ENCODE measurements at places on chromosomes 11 and 22.

DNA sequence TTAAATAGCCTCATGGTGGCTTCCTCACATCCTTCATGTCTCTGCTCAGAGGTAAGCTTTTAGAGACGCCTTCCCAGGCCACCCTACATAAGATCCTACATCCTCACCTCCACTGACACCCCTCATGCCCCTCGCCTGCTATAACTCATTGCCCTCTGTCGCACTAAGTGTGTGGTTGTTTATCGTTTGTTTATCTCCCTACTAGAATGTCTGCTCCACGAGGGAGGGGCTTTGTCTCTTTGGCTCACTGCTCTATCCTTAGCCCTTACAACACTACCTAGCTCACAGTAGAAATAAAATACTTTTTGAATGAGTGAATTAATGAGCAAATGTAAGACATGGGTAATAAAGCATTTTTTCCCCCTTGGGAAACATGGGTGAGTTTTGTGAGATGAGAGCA, 1.3 kb upstream of the CBLIF start:
- no peak for DNase-seq

- no peak for DNase-seq
Measured at GRCh38 chr11:94676814-94677213, 91.3 kb upstream of the AMOTL1 start.

- DNase-seq: no peak
Measured at GRCh38 chr11:70168405-70168754, 34.7 kb upstream of the FADD start.

DNA sequence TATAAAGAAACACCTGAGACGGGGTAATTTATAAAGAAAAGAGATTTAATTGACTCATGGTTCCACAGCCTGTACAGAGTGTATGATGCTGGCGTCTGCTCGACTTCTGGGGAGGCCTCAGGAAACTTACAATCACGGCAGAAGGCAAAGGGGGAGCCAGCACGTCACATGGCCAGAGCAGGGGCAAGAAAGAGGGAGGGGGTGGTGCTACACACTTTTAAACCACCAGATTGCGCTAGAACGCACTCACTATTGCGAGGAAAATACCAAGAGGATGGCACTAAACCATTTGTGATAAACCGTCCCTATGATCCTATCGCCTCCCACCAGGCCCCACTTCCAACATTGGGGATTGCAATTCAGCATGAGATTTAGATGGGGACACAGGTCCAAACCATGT, 79.7 kb upstream of the CARD18 start:
- no peak for DNase-seq

Data from T-helper 2 cell (primary cell).